ENCODE measurements at places on chromosomes 6 and 20.
A peak's percentile ranks its signal among the peaks of the same experiment; 100 is the strongest.

- DNase-seq: peak; percentile 30
Observed at GRCh38 chr6:11618533-11618932, 81.0 kb downstream of the TMEM170B start.

GRCh38 chr6:1110164-1110563, 201.7 kb upstream of the FOXQ1 start:
- DNase-seq: no peak

GRCh38 chr6:163926642-163927041, 512.1 kb downstream of the QKI start:
- DNase-seq: no peak

- DNase-seq: no peak
Observed at GRCh38 chr6:73879501-73880293, 183.7 kb downstream of the CD109 start.

DNA sequence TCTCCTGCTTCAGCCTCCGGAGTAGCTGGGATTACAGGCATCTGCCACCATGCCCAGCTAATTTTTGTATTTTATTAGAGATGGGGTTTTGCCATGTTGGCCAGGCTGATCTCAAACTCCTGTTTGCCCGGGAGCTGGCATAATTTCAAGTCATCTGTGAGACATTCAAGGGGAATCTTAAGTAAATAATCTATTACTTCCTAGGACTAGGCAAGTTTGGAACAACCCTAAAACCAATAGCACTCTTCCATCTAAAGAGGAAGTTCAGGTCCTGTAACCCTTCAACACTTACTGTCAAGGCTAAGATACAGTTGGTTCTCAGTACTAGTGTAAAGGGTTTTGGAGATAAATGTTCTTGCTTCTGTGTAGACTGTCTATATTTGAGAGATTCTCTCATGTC, 267.8 kb upstream of the IRAK1BP1 start:
- peak; percentile 76 for DNase-seq

DNA sequence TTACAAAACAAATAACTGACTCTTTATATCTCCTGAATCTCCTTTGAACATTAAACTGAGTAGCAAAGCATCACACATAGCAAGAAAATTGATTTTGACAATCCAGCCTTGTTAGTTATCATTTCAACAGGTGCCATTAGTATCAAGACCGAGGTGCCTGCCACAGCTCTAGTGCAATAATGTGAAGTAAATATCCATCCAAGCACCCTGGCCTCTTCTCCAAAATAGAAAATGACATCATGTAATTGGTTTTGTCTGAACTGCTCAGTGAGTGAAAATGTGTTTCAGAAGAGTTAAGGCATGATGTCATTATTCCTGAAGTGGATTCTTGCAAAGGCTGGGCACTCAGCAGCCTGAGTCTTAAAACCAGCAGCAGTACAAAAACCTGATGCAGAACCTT, 341.4 kb downstream of the PLCB1 start:
- peak; percentile 4 for DNase-seq

GRCh38 chr6:157014871-157015270, 237.7 kb downstream of the ARID1B start:
- DNase-seq: no peak

GRCh38 chr6:49739423-49739822, 4.8 kb downstream of the CRISP3 start:
- no peak for DNase-seq

DNA sequence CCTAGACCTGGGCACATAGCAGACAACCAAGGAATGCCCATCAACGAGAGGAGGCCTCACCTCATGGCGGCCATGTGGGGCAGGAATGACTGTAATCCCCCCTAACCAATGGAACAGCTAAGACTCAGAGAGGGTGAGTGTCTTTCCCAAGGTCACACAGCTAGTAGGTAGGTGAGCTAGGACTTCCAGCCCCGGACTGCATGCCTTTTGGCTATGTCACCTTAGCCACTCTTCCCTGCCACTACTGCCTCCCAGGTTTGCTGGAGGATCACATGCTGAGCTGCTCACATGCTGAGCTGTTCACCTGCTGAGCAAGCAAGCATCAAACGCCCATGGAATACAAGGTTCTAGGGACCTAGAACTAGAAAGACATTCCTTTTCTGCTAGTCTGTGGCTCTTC, 188.5 kb upstream of the PMEPA1 start:
- DNase-seq: peak; percentile 54

DNA sequence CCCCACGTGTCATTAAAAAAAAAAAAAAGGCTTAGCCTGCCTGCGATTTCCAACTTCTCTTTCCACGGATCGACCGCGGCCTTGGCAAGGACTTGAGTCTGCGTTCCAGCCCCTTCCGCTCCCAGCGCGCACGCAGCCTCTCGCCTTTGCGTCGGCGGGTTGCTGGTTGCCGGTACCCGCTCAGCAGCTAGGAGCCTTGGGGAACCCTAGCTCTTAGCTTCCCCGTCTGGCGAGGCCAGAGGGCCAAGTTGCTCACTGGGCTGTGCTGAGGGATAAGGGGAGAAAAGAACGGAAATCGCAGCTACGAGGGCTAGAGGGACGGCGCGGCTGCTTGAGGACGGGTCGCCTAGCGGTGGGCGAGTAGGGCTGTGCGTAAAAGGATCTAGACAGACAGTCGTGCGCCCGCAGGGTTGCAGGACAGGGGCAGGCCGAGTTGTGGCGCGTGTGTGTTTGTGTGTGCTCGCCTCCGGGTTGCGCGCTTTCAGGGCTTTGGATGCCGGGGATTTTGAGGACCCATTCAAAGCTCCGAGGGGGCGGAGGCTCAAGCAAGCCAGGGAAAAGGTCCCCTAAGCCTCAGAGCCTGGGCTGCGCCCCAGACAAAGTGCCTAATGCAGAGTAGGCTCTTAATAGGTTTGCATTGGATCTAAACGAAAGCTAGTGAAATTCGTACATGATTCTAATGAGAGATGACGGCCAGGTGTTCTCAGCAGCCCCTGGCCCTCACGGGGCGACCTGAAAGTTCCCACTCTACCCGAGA, 40.5 kb upstream of the OSTM1 start:
- DNase-seq: no peak

GRCh38 chr6:42451333-42452170, at the start of gene TRERF1:
Gene TRERF1, minus strand, starts transcription at chr6:42451926. Its CDS starts 182,336 bp downstream, at chr6:42269590.
- DNase-seq: peak; percentile 50

GRCh38 chr6:34680802-34681515, 15.6 kb downstream of the ILRUN start:
- DNase-seq: peak; percentile 83

- DNase-seq: no peak
Observed at GRCh38 chr6:36204068-36204753, 7.7 kb downstream of the BRPF3 start.

DNA sequence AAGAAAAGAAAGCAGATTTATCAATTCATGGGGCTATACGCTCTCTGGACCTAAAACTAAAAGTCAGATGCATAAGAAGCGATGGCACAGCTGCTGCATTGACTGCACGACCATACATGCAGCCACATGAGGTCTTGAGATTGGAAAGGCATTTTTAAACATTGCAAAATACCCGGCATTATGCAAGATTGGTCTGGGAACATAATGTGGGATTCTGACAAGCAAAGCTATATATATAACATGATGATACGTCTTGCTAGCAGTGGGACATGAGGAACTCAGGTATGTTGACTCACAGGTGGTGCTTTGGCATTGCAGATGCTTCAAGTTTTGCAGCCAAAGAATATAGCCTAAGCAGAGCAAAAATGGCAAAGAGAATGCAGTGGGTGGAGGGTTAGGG, 55.1 kb downstream of the SAMD3 start:
- DNase-seq: no peak

GRCh38 chr20:51627586-51627985, 85.1 kb upstream of the NFATC2 start:
- DNase-seq: no peak

DNA sequence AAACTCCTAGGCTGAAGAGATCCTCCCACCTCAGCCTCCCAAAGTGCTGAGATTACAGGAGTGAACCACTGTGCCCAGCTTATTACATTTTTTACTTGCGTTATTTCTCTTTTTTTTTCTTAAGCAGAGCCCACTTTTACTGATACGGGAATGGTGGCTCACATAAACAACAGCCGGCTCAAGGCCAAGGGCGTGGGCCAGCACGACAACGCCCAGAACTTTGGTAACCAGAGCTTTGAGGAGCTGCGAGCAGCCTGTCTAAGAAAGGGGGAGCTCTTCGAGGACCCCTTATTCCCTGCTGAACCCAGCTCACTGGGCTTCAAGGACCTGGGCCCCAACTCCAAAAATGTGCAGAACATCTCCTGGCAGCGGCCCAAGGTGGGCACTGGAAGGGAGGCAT, 10.5 kb downstream of the CAPN11 start:
- DNase-seq: no peak

- peak; percentile 23 for DNase-seq
Observed at GRCh38 chr6:110664933-110665332, 150.3 kb downstream of the CDK19 start.

DNA sequence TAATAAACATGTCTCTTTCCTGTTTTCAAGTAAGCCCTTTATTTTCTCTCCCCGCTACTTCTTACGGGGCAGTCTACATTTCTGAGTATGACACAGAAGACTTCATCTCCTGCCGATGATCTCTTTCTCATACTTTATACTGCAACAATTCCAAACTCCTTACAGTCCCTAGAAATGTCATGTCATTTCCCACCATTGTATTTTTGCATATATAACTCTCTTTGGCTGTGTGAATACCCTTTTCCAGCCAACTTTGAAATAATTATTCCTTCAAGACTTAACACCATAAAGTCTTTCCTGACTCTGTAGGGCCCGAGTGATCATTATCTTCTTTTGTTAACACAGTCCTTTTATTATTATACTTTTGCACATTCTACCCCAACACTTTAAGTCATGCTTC, 72.1 kb downstream of the SHPRH start:
- DNase-seq: no peak

GRCh38 chr20:20286061-20286460, 81.8 kb upstream of the INSM1 start:
- DNase-seq: no peak

DNA sequence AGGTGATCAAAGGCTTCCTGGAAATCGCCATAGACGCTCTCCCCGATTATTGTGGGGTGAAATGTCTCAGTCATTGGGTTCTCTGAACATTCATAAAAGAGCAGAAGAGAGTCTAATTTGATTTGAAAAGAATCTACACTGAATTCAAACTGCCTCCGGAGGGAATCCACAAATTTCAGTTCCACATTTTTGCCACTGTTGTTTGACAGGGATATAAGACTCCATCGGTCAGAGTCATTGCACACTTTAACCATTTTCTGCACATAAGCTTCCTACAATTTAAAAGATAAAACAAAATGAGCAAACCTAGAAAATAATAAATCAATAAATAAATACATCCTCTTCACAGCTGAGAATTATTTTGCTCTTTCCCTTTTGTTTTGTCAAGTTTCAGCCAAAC, 2.3 kb downstream of the TENT5A start:
- no peak for DNase-seq

DNA sequence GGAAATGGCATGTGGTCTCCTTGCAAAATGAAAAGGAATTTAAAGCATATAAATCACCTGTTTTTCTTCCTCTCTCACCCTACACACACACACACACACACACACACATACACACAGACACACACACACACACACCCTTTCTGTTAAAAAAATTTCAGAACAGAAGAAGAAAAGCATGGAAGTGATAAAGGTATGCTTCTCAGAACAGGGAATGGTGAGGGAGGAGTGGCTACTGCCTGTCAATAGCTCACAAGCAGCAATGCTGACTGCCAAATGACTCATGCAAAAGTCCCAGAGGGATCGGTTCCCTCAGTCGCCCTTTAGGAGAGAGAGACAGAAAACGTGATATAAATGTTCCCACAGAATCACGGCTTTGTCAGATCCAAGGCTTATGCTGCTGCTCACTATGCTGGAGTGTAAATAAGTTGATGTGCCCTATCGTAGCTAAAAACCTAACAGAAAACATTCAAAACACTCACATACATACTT, 102.6 kb downstream of the IBTK start:
- peak; percentile 90 for DNase-seq

- no peak for DNase-seq
Observed at GRCh38 chr20:237929-238328, 10.9 kb downstream of the DEFB129 start.

GRCh38 chr6:139508576-139508975, 134.1 kb upstream of the CITED2 start:
- DNase-seq: no peak

GRCh38 chr6:31728767-31729514, at the start of gene DDAH2:
Gene DDAH2, minus strand, starts transcription at chr6:31729299. Its CDS starts 138 bp downstream, at chr6:31729161.
- no peak for DNase-seq

DNA sequence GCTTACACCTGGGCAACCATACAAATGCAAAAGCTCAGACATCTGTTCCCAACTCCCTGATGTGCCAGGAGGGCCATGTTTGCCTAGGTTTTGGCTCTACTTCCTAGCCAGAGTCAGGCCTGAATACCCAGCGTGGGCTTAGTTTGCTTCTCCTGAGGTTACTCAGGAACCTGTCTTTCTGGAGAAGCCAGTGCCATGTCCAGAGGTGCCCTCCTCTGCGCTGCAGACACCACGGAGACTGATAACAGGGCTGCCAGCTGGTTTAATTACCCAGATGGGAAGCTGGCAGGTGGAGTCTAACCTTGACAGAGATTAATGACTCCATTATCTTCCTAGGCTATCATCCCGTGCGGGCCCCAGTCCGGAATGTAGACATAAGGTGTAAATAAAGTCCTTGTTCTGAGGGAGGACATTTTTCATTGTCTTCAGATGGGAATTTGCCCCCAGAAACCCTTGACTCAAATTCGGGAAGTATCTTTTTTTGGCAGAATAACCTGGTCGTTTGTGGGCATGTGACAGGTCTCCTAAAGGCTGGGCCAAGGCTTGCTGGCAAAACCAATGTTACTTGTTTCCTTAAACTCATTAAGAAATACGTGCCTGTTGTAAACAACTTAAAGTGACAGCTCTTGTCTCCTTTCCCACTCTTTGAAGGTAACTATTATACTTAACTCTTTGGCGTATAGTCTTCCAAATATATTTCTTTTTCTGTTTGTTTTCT, 29.2 kb upstream of the ZNFX1 start:
- DNase-seq: no peak

DNA sequence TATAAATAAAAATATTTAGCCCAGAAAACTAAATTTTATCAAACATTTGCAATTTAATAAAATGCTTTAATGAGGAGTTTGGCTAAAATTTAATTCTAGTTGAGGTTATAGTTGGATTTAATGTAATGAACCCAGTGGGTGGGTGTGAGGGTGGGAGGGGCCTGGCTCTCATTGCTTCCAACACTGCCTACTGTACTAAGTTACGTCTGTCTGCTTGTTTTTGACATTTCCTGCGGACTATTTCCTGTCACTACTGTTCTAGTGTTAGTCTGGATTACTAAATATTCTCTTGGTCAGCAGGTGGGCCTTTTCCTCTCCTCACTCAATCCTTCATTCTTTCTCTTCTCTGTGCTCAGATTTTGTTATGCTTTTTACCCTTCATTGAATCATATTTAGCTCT, 82.5 kb upstream of the MAP3K7 start:
- DNase-seq: no peak

GRCh38 chr6:144406796-144407195, 121.7 kb downstream of the UTRN start:
- no peak for DNase-seq

Data from kidney tubule cell (primary cell).